Stimulated activated CD4-positive, alpha-beta T cell treated with anti-CD3 and anti-CD28 coated beads, TNF-alpha, amount 100 ng/mL, for 24 hours (primary cell): ENCODE measurements at places on chromosomes 3 and 15.

DNA sequence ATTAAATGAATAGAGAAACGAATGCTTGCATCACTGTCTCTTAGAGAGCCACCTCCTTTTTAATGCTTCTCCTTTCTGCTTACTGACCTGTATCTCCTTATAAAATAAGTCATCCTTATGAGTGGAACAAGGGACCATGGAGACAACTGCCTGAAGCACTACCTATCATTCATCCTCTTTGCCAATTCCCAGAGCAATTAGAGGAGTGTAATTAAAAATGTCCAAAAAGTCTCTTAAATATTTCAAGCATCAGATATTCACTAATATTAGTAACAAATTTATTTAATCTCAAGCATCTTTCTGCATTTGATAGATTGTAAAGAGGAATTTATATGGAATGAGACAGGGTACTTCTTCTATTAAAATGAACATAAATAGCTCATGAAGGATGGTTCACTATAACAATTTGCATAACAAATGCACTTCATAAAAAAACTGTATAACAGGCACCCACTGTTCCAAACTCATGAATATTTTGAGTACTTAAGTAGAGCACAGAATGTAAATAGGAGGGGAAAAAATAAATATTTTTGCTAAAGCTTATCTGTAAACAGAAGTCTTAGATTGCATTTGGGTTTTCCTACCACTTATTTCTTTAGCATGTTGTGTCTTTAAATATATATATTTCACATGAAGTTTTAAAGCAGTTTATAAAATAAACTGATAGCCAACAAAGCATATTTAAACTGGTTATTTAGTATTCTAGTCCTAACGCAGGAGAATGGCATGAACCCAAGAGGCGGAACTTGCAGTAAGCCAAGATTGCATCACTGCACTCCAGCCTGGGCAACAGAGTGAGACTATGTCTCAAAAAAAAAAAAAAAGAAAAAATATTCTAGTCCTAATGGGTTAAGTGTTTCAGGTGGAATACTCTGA is 269.3 kb downstream of the TBL1XR1 start:
- no peak for DNase-seq

GRCh38 chr3:64806668-64807605 is 119.1 kb upstream of the ADAMTS9 start:
- DNase-seq = no peak

DNA sequence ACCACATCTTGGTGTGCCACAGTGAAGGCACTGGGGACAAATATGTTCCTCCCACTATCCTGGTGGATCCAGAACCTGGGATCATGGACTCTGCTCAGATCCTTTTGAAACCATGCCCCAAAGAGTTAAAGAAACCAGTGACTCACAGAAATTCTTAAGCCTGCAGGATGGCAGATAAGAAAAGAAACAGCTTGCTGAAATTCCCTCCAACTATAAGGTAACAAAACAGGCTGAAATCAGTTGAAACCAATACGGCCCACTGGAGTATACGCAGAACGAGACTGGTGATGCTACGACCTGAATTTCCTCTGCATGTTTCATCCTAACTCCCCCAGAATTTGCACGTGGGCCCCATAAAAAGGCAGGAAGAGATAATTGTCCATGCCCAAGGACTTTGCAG is 209.6 kb downstream of the TJP1 start:
- no peak for DNase-seq

- DNase-seq = no peak
Measured at GRCh38 chr15:72835294-72835890, 51.8 kb upstream of the ADPGK start.

- no peak for DNase-seq
Measured at GRCh38 chr3:122496508-122496907, 18.2 kb downstream of the KPNA1 start.

DNA sequence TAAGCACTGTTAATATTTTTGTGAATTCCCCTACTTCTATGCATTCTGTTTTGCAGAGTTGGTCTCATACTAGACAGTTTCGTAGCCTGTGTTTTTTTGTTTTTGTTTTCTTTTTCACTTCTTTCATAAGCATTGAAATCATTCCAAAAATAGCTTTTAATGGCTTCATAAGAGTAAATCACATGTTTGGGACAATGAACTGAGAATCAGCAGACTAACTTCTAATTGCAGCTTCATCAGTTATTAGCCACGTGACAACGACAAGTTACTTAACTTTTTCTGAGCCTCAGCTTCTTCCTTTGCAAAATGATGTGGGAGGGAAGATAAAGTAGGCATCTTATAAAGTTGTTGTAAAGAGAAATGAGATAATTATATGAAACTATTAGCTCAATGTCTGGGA is 124.8 kb downstream of the LIPC start:
- no peak for DNase-seq

GRCh38 chr15:37995461-37996347 is 61.3 kb downstream of the TMCO5A start:
- no peak for DNase-seq

- no peak for DNase-seq
Measured at GRCh38 chr3:63538919-63539318, 113.6 kb upstream of the SNTN start.

DNA sequence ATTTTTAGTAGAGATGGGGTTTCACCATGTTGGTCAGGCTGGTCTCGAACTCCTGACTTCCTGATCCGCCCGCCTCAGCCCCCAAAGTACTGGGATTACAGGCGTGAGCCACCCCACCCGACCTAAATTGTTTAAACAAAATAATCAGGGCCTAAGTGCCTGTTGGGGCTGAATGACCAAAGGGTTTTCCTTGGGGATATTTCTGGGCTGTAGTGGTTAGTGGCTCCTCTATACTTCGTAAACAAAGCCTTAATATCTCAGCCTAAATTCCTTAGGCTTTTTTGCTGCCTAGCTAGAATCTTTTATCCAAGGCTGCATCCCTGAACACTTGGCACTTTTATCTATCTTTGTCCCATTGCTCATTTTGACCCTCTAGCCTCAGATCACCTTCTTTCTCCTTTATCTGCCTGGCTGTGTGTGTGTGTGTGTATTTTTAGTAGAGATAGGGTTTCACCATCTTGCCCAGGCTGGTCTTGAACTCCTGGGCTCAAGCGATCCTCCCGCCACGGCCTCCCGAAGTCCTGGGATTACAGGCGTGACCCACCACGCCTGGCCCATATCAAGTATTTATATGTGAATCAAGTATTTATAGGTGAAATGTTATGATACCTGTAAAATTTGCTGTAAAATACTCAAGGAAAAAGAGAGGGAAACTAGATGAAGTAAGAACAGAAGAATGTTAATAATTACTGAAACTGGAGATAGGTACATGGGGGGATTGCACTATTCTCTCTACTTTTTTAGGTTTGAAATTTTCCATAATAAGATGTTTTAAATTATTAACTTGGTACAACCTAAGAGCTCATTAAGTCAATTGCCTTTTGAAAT is 1.8 kb downstream of the NUSAP1 start:
- DNase-seq = no peak

- no peak for DNase-seq
Measured at GRCh38 chr3:187762792-187763191, 17.5 kb upstream of the BCL6 start.

DNA sequence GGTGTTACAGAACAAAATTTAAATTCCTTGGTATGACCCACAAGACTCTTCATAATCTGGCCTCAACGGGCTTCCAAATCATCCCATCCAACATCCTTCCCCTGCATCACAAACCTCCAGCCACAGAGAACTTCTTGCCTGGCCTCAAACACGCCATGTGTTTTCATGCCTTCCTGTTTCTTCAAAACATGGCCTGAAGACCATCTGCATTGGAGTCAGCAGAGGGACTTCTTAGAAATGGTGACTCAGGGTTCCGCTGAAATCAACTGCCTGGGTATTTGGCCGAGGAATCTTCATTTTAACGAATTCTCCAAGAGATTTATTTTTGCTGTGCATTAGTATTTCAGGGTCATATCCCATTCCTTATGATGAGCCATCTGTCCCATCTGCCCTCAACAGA is 138.1 kb upstream of the RAP2B start:
- no peak for DNase-seq

GRCh38 chr3:143037867-143038266 is 36.5 kb downstream of the U2SURP start:
- DNase-seq = no peak

DNA sequence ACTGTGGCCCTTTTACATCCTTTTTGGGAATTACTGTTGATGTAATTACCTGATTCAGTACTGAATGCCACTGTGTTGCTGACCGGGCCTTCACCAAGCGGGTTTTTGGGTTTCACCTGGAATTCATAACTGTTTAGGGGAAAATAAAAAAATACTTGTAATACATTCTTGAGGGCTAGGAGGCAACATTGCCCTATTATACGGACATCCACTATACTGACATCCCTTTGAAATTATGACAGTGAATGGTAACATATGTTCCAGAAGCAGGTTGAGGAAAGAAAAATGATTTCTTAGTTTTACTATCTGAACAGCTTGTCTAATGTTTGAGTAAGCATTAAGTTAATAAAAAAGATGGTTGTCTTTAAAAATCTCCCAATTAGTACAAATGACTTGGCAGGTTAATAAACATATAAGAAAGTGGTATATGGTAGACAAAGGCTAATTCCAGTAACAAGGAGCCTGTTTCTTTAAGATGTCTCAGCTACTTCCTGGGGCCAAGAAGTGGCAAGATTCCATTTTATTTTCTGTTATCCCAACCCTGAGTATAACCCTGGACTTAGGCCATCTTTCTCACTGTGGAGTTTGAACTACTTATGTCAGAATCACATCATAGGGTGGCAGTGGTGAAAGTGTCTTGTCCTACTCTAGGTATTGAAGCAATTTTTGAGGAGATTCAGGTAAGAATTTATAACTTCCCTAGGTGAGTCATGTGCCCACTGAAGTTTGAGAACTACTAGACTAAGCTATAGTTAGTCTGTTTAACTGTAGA is 45.5 kb downstream of the TFG start:
- no peak for DNase-seq

DNA sequence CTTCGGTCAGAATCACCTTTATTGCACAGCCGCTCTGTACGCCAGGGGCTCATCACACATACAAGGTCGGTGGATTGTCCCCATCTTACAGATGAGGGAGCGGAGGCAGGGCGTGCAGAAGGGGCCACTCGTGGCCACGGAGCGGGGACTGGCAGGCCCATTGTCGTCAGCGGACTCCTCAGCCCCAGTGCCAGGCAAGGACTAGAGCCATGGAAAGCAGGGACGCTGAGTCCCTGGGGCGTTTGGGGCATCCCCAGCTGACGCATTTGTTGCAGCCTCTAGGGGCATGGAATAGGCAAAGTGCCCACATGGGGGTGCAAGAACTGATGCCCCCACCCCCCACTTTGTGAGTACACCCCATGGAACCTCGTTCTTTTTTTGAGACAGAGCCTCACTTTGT is 29.8 kb upstream of the FURIN start:
- DNase-seq = no peak

GRCh38 chr3:71397046-71397445 is 186.5 kb downstream of the FOXP1 start:
- no peak for DNase-seq

DNA sequence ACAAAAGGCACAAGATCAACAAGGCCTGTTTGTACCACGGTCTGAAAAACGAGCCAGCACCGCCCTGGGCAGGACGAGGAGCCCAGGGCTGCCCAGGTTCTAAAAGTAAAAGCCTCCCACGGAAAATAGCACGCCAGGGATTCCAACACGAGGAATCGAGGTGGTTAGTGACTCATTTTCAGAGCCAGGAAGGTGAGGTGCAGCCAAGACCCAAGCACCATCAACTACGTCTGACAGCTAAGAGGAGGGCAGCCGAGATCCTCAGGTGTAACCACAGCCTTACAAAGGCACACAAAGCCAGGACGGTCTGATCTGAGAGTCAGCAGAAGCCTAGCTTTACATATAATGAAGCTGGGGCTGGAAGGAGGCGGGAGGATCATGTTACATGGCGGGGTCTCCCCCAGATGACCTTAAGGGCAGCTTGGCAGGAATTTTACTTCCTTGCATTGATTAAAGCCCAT is 52.5 kb downstream of the ATP10A start:
- DNase-seq = no peak

- no peak for DNase-seq
Measured at GRCh38 chr3:5188419-5189221, 1.1 kb downstream of the EDEM1 start.

GRCh38 chr3:62777674-62778073 is 97.5 kb downstream of the CADPS start:
- no peak for DNase-seq

GRCh38 chr3:185807445-185808068 is 17.3 kb downstream of the IGF2BP2 start:
- DNase-seq = no peak

- DNase-seq = peak; percentile 23
Measured at GRCh38 chr3:141913150-141913811, 36.8 kb downstream of the ATP1B3 start.

DNA sequence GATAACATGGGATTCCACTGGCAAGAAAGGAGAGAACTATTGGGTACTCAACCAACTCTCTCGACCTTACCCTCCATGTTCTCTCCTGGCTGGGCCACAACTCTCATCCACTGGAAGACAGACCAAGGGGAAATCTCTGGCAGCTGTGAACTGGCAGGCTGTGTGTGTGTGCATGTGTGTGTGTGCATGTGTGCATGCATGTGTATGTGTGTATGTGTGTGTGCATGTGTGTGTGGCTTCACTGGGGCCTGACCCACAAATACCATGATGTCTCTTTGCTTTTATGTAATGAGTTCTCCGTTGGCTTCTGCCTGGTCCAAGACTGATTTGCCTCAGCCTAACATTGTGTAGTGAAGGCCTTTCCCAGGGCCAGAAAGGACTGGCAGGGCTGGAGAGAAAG is 4.1 kb upstream of the ALDH1A3 start:
- no peak for DNase-seq

DNA sequence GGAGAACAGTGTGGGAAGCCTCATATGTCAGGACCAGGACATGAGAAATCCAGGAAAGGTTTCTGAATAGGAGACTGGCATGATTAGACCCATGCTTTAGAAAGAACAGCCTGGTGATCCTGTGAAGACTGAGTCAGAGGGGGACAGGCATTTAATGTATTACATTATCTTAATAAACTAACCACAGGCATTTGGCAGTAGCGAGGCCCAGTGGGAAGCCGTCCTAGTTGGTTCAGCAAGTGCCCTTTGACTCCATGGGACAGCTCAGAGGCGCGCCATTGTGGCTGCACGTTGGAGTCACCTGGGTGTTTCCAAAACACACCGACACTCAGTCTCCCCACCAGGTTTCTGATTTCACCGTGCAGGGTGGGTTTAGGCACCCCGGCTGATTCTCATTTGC is 90.5 kb upstream of the DGKG start:
- DNase-seq = no peak

- peak; percentile 84 for DNase-seq
Measured at GRCh38 chr15:40843885-40844695, at the start of gene SPINT1. SPINT1 (plus strand) TSS chr15:40844048; CDS start chr15:40844555, 507 bp downstream.

GRCh38 chr15:95247071-95247984 is 1016.0 kb downstream of the MCTP2 start:
- DNase-seq = no peak

DNA sequence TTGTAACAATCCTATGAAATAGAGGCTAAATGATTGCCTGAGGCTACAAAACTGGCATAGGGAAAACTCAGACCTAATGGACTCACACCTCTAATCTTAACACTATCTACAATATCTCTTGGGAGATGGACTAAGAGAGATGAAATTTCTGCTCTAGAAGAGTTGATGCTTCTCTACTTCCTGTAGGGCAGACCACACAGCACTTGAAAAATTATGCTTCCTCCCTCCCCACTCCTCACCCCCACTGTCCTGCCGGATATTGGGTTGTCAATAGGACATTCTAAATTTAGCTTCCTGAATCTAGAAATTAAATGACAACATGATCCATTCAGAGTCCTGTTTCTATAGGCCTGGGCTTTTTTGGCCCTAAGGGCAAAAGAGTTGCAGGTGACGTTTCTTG is 295.6 kb downstream of the GAP43 start:
- no peak for DNase-seq
